ENCODE measurements at places on chromosomes 1 and 21.

GRCh38 chr21:30083225-30083945 lies 83.2 kb downstream of the CLDN17 start:
- no peak for ATAC-seq

DNA sequence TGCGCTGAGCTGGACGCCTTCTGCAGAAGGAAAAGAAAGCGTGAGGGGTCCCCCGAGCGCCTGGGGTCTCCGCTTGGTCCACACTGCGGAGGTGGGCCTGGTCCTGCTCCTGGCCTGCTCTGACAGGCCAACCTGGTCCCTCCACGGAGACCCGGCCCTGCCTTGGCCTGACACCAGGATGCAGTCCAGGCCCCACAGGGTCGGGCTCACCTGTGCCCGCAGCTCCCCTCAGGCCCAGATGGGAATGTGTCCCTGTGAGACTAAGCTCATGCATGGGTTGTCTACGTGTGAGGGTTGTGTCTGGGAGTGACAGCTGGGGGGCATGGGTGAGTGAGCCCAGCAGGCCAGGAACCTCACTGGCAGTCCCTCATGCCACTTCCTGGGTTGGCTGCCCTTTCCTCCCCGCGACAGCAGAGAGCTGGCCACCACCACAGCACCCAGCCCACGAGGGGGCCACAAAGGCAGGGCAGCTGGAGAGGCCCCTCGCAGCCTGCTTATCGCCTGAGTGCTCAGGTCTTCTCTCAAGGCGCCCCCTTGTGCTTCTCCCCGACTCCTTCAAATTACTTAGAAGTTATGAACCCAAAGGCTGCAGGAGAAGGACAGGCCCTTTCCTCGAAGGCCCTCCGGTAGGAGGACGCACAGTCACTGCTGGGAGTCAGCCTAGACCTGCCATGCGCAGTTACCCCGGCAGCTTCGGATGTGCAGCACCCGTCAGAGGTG lies 41.1 kb downstream of the SLC45A1 start:
- ATAC-seq, result no peak

- no peak for ATAC-seq
Measured at GRCh38 chr1:35001743-35002142, 16.6 kb upstream of the TMEM35B start.

DNA sequence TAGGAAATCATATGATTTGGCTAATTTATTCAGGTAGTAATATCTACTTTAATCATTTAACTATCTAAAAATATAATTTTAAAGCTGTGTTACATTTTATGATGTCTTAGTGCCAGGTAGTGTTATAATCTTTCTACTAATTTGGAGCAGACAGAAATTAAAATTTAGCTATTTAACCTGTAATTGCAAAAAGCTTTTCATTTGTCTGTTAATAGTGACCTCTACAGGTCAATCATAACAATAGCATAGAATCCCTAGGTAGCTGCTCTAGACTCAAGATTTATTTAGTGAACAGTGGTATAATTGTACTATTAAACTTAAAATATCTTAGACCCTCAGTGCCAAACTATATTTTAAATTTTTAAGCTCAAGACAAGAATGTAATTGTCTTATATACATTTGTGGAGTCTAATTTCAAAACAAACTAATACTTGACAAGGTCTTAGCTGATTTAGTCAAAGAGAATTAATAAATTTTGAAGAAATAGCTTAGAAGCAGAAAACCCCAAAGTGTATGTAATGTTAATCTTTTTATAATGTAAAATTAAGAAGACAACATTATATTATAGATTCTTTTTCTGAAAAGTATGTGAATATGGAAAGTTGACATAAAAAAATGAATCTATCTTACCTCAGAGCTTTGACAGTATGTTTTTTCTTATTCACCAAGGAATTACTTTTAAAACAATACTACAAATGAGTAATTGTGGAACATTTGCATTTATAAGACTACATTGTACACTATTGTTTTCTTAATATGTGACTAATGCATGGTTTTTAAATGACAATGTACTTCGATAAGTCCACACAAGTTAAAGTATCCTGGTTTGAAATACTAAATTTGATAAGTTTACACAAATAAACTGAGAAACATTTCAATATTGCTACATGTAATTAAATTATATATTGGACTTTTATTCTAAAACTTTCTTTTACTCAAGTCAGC lies 64.1 kb upstream of the RNPC3 start:
- no peak for ATAC-seq

DNA sequence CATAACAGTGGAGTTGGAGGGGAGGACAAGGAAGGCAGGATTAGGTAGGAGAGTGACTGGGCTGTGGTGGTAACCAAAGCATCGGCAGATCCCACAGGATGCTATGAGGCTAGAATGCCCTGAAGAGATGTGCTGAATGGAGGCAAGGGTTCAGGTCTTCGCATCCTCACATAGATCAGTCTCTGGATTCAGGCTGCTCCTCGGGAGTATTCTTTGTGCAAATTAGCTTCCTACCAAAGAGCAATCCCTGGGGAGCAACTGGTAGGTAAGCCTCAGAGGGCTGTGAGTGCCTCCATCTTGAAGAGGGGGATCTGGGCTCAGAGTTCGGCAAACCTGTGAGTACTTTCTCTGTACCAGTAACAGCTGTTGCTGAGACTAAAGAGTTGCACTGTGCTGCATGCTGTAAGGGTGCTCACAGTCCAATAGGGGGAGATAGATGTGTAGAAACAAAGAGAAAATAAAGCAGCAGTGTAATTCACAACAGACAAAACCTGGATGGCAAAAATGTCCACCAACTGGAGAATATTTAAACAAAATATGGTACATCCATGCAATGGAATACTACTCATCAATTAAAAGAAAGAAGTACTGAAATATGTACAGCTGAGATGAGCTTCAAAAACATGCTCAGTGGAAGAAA lies 322.4 kb upstream of the DEPDC1 start:
- ATAC-seq, result peak; percentile 53

DNA sequence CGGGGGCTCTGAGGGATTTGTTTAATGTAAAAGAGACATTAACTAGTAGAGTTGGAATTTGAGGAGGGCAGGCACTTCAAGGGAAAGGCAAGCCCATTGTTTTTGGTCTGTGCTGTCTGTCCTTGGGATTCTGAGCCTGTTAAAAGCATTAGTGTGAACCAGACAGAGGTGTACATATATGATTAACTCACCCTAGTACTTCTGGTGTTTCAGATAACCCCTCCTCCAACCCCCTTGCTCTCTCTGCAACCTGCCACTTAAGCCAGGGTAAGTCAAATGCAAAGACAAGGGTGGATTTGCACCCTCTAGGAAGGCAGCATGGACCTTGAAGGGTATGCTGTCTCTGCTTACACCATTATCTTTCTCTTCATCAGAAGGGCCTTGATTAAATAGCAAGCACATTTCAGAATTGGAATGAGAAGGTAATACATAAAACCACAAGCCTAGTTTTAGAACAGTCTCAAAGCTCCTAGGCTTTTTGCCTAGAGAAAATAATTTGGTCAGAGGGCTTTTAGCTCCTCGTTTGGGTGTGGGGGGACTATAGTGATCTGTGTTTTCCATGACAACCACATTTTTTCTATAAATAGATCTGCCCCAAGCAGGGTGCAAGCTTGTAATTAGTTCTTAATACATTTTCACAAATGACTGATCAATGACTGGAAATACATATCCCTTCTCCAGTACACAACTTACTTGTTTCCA lies 120.7 kb upstream of the SGIP1 start:
- no peak for ATAC-seq

- ATAC-seq, result no peak
Measured at GRCh38 chr21:32562426-32562825, 22.9 kb downstream of the TCP10L start.

DNA sequence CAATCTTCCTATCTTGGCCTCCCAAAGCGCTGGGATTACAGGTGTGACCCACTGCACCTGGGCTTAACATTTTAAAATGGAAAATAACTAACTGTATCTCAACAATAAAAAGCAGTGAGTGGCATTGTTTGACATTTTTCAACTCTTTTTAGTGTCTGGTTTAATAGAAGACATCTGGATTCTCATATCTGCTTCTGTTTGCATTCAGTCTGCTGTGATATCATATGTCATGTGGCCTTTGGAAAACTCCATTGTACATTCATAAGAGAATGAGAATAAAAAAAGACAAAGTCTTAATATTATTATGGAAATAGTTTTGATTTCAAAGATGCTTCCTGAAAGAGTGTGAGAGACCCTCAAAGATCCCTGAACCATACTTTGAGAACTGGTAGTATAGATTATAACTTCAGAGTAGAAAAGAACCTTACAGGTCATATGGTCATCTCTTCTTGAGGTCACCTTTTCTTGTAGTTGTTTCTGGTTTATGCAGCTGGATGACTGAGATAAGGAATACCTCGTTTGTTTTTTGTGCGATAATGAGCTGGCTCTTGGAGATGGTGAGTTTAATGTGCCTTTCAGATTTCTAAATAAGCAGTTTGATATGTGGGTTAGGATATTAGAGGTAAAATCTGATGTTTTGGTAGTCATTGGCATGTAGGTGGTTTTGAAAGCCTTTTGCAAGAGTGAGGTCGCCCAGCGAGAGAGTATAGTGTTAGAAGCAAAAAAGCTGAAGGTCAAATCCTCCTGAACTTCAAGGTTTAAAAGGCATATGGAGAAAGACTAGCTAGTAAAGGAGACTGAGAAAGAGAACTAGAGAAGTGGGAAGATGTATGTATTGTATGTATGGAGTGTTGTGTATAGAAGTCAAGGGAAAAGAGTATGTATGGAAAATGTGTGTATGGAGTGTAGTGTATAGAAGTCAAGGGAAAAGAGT lies 17.2 kb downstream of the CEP350 start:
- ATAC-seq, result no peak

- ATAC-seq, result no peak
Measured at GRCh38 chr1:151314137-151314875, 12.9 kb downstream of the PI4KB start.

- no peak for ATAC-seq
Measured at GRCh38 chr1:205416322-205416721, 5.5 kb downstream of the LEMD1 start.

DNA sequence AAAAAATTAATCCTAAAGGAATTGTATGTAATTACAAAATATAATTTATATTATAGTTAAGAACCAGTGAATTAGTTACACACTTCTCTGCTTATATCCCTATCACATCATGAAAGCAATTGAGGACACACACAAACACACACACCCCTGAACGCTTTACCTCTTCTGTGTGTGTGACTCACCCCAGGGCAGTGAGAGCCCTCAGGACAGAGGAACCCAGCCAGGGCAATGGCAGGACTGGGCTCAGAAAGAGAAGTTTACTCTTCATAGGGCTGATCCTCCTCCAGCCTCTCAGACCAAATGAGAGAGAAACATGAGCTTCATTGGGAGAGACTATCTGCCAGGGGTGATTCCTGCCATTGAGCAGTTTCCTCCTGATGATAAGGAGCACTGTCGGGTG lies 38.1 kb downstream of the SLC44A3 start:
- ATAC-seq, result peak; percentile 14

DNA sequence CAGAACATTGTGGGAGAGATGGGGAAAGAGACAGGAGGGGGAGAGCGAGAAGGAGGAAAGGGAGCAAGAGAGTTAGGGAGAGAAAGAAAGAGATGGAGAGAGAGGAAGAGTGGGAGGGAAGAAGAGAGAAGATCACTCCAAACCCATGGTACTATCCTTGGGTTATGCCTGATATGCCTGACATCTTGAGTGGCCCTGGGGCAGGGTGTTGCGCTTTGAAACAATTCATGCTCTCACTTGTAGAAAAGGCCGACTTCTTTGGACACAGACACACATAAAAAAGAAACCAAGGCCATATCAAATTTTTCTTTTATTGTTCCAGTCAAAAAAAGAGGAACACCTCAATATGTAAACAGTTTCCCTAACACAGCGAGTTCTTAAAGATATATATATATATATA lies 240.5 kb downstream of the DYRK1A start:
- ATAC-seq, result no peak

- no peak for ATAC-seq
Measured at GRCh38 chr1:65577278-65577677, 156.8 kb downstream of the LEPR start.

- no peak for ATAC-seq
Measured at GRCh38 chr1:149997585-149998262, 12.8 kb downstream of the OTUD7B start.

DNA sequence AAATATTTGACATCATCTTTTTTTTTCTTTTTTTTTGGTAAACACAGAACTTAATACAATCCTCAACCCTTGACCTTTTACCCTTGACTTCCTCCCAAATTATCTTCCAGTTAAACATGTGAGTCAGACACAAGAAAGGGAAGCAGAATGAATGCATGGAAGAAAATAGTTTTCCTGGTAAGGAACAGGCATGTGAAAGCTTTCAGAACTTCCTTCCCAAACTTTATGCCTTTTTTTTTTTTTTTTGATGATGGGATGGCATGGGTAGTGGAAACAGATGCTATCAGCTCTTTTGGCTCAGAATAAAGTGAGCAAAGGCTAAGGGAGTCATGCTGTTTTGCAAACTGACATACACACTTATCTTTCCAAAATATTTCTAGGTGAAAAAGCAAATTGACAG lies 1079.1 kb downstream of the TTLL7 start:
- no peak for ATAC-seq

- ATAC-seq, result no peak
Measured at GRCh38 chr1:170321113-170321512, 175.4 kb downstream of the NTMT2 start.

DNA sequence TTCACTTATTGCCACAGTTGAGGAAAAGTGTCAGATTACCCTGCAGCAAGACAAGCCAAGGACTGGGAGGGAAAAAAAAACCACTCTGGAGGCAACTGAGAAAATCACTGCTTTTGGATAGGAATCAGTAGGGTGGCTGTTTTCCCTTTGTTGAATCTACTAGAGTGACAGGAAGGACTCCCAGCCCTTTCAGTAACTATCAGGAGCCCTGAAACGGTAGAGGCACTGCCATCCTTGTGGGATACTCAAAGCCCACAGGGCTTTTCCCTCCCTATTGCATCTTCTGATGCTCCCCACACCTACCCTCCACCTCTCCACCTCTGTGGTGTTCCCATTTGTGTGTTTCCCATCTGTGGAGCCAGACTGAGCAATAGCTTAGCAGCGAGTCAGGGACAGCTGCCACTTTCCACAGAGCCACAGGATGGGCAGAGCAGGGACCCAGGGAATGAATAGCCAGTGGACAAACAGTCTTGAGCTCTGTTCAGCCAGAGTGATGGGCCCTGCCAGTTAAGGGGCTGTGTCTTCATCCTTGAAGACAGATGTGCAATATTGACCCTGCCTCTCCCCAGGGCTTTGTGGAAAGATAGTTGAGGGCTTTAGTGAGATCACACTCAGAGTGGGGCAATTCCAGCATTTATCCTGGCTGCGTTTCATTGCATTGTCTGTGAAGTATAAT lies 13.9 kb downstream of the UBIAD1 start:
- ATAC-seq, result no peak

- no peak for ATAC-seq
Measured at GRCh38 chr1:2824999-2825398, 23.5 kb upstream of the TTC34 start.

DNA sequence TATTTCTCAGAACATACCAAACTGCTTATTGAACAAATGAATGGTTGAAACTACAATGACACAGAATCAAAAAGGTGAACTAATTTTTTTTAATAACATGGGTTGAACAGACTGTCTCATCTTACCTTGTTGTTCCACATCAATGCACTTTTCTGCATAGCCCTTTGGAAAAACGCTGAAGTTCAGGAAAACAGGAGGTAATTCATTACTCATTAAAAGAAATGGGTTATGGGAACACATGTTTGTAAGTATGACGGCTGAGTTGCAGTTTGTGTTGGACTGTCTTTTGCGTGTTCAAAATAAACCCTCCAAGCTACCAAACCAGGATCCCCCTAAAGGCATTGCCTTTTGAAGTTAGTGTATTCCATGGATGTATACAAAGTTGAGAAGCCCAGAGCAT lies 514.9 kb upstream of the PKN2 start:
- no peak for ATAC-seq

Measured in esophagus mucosa (tissue), 1 donor.